ENCODE measurements at places on chromosomes 1 and 21. TPM values are rescaled to one million over a fixed set of nuclear protein-coding genes. Genes with fewer than 3 reads are reported as not detected.
A peak's percentile ranks its signal among the peaks of the same experiment; 100 is the strongest.

GRCh38 chr1:59990470-59990869, 63.9 kb upstream of the CYP2J2 start:
- DNase-seq: no peak
- no peak overlapping the region for H3K27ac ChIP-seq
- H3K4me3 ChIP-seq: no peak overlapping the region
- no peaks in the 10 kb centered on the region for H3K36me3 ChIP-seq
- no peaks in the 10 kb centered on the region for H3K4me1 ChIP-seq

DNA sequence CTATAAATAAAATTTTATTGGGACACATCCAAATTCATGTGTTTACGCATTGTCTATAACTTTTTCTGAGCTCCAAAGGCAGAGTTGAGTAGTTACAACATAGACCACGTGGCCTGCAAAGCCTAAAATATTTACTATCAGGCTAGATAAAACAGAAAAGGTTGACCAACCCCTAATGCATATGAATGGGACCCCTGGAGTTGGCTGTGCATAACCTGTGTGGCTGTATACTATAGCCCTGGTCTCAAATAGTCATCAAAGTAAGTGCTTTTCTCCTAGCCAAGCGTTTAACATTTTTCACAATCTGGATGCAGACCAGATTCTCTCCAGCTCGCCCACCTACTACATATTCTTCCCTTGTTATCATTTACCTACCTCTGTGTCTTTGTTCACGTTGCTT, 60.4 kb downstream of the CYYR1 start:
- no peak overlapping the region for H3K27ac ChIP-seq
- H3K36me3 ChIP-seq: no peaks in the 10 kb centered on the region
- H3K4me1 ChIP-seq: no peaks in the 10 kb centered on the region
- no peak for DNase-seq
- H3K4me3 ChIP-seq: no peak overlapping the region
- H3K27me3 ChIP-seq: no peaks in the 10 kb centered on the region

GRCh38 chr1:16021681-16022080, at the start of gene CLCNKA:
CLCNKA (plus strand) TSS chr1:16022036; CDS start chr1:16022620, 584 bp downstream.
- H3K4me1 ChIP-seq: peaks cover 30% of the 10 kb centered on the region
- H3K36me3 ChIP-seq: no peaks in the 10 kb centered on the region
- no peak for DNase-seq
- no peaks in the 10 kb centered on the region for H3K27me3 ChIP-seq
- no peak within 1 kb of the TSS for H3K4me3 ChIP-seq

GRCh38 chr1:9346566-9346965, 53.9 kb downstream of the SPSB1 start:
- H3K4me1 ChIP-seq: peaks cover 9% of the 10 kb centered on the region
- H3K4me3 ChIP-seq: no peak overlapping the region
- no peaks in the 10 kb centered on the region for H3K27me3 ChIP-seq
- no peak for DNase-seq

GRCh38 chr1:24707687-24708086, 37.6 kb upstream of the CLIC4 start:
- no peak for DNase-seq
- H3K36me3 ChIP-seq: no peaks in the 10 kb centered on the region
- H3K4me1 ChIP-seq: no peaks in the 10 kb centered on the region
- H3K27ac ChIP-seq: no peak overlapping the region
- H3K4me3 ChIP-seq: no peak overlapping the region
- no peaks in the 10 kb centered on the region for H3K27me3 ChIP-seq

GRCh38 chr1:200410566-200410878, 686 bp upstream of the ZNF281 start:
- H3K27ac ChIP-seq: no peak overlapping the region
- H3K36me3 ChIP-seq: no peaks in the 10 kb centered on the region
- peaks cover 22% of the 10 kb centered on the region for H3K4me1 ChIP-seq
- peak; percentile 23 for DNase-seq
- H3K27me3 ChIP-seq: peaks cover 2% of the 10 kb centered on the region
- peak overlapping the region; percentile 88 for H3K4me3 ChIP-seq

DNA sequence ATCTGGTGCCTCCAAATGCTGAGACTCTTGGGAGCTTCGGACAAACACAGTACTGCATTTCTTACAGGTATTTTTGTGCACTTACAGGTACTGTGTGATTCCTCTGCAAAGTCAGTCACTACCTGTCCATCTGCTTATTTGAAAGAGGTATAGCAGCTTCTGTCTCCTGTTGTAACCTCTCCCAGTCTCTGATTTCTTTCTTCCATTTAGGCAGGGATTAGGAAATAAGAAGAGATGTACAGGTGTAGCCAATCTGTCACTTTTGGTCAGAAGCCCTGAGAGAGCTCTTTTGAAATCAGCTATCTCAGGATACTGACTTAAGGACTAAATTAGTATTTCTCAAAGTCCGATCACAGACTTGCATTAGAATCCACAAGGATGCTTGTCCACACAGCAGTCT, 54.0 kb downstream of the AKT3 start:
- no peak overlapping the region for H3K4me3 ChIP-seq
- H3K27ac ChIP-seq: no peak overlapping the region
- no peak for DNase-seq
- peaks cover 3% of the 10 kb centered on the region for H3K4me1 ChIP-seq
- H3K27me3 ChIP-seq: no peaks in the 10 kb centered on the region

DNA sequence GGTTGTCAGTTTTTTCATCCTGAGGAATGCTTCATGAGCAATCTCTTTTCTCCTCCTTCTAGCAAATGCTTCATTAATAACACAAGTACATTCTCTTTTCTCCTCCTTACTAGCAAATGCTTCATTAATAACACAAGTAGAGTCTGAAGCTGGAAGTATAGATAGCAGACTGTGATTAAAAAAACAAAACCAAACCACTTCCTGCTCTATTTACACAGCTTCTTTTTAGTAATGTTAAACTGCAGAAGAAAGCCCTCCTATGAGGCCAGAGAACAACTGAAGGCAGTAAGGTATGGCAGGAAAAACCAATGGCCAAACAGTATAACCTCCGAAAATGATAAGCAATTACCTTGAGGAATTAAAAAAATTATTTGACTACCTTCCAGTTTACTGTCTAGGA, 90.1 kb downstream of the ZSWIM5 start:
- no peaks in the 10 kb centered on the region for H3K4me1 ChIP-seq
- H3K4me3 ChIP-seq: no peak overlapping the region
- no peaks in the 10 kb centered on the region for H3K36me3 ChIP-seq
- H3K27me3 ChIP-seq: no peaks in the 10 kb centered on the region
- no peak for DNase-seq
- H3K27ac ChIP-seq: no peak overlapping the region

- H3K27me3 ChIP-seq: no peaks in the 10 kb centered on the region
- H3K36me3 ChIP-seq: no peaks in the 10 kb centered on the region
- peak; percentile 64 for DNase-seq
- H3K27ac ChIP-seq: no peak overlapping the region
- no peaks in the 10 kb centered on the region for H3K4me1 ChIP-seq
Observed at GRCh38 chr1:10905841-10906655, 106.4 kb upstream of the TARDBP start.

DNA sequence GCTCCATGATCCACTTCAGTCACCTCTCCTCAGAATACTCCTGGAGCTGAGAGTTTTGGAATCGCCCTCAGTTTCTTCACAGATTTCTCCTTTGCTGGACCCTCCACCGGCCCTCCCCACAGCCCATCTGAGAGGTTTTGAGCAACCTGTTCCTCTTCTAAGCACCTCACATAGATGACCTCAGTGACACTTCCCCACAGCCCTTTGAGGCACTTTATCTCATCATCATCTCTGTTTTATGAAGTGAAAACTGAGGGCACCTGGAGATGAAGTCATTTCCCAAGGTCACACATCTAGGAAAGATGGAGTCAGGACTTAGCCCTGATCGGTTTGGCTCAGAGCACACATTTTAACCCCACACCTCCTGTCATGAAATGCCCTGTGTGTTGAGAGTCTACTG, 76.8 kb upstream of the ZNF281 start:
- H3K27me3 ChIP-seq: no peaks in the 10 kb centered on the region
- no peak for DNase-seq
- H3K27ac ChIP-seq: no peak overlapping the region

DNA sequence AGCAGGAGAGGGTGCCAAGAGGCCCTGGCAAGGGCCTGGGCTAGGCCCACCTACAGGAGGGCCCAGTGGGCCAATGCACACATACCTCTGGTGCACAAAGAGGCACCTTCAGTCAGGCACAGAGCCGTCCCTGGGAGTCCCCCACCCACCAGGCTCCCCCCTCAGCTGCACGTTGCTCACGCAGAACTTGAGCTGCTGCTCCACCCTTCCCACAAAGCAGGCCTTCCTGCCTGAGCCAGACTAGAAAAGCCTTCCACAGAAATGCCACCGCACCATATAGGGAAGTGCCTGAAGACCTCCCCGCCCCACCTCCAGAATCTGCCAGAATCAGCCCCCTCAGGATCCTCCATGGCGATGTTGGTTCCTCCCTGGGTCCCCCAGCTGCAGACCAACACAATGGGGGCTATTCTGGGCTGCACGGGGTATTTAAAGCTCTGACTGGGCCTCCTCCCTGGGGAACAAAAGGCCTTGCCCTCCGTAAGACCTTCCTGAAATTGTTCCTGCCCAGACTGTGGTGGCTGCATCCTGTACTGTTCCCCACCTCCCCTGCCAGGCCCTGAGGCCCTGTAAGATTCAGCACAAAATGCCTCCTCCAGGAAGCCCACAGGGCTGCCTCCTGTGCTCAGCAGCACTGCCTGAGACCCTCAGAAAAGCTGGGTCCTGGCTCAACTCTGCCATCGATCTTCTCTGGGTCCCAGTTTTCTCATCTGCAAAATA, 27.2 kb downstream of the HSPG2 start:
- peak; percentile 88 for DNase-seq
- H3K4me1 ChIP-seq: no peaks in the 10 kb centered on the region
- H3K4me3 ChIP-seq: no peak overlapping the region
- peak overlapping the region; percentile 37 for H3K27ac ChIP-seq
- H3K27me3 ChIP-seq: no peaks in the 10 kb centered on the region

DNA sequence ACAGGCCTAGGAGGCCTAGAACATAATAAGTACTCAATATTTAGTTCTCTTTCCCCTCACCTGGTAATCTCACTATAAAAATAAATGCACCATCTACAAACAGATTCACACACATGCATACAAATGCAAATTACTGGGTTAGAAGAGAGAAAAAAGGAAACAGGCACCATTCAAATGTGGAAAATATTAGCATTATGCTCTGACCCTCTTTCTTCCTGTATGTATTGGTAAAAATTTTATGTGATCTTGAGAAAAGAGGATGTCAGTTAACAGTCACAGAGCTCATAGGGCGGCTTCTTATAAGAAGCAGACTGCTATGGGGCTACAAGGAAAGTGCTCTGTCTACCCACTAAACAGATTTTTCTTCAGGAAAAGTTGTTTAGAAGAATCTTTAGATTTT, 565.4 kb downstream of the LMO4 start:
- H3K27ac ChIP-seq: no peak overlapping the region
- no peaks in the 10 kb centered on the region for H3K36me3 ChIP-seq
- H3K4me1 ChIP-seq: no peaks in the 10 kb centered on the region
- DNase-seq: no peak
- no peak overlapping the region for H3K4me3 ChIP-seq

GRCh38 chr1:234732671-234733390, 122.9 kb upstream of the IRF2BP2 start:
- H3K27me3 ChIP-seq: no peaks in the 10 kb centered on the region
- H3K36me3 ChIP-seq: no peaks in the 10 kb centered on the region
- no peak overlapping the region for H3K4me3 ChIP-seq
- no peak for DNase-seq
- H3K27ac ChIP-seq: no peak overlapping the region

DNA sequence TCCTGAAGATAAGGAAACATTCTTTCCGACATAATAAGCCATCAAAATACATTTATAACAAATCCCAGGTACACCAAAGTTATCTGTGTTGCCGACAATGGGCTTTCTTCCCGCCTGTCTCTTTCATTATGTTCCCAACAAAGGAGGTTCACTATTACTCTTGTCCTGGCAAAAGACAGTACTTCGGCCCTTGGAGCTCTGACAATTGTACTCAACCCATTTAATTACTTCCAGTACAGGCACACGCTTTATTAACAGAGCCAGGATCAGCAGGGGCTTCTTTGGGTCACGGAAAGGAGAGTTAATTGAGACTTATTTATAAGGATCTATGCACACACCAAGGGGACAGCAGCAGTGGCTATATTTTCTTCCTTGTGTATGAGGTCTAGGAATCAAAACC, 46.6 kb upstream of the DUSP10 start:
- no peaks in the 10 kb centered on the region for H3K27me3 ChIP-seq
- H3K4me3 ChIP-seq: no peak overlapping the region
- H3K4me1 ChIP-seq: no peaks in the 10 kb centered on the region
- no peak for DNase-seq
- no peak overlapping the region for H3K27ac ChIP-seq
- H3K36me3 ChIP-seq: no peaks in the 10 kb centered on the region

GRCh38 chr21:31501926-31502325, 157.6 kb upstream of the SOD1 start:
- H3K36me3 ChIP-seq: no peaks in the 10 kb centered on the region
- DNase-seq: peak; percentile 79
- no peak overlapping the region for H3K4me3 ChIP-seq
- no peaks in the 10 kb centered on the region for H3K27me3 ChIP-seq

- H3K27me3 ChIP-seq: no peaks in the 10 kb centered on the region
- DNase-seq: no peak
- H3K4me3 ChIP-seq: no peak overlapping the region
- H3K36me3 ChIP-seq: no peaks in the 10 kb centered on the region
Observed at GRCh38 chr1:94698356-94698755, 121.8 kb upstream of the SLC44A3 start.

GRCh38 chr1:13588946-13589796, 5.5 kb downstream of the PDPN start:
- H3K27ac ChIP-seq: no peak overlapping the region
- no peak for DNase-seq
- H3K4me1 ChIP-seq: no peaks in the 10 kb centered on the region
- H3K27me3 ChIP-seq: no peaks in the 10 kb centered on the region

DNA sequence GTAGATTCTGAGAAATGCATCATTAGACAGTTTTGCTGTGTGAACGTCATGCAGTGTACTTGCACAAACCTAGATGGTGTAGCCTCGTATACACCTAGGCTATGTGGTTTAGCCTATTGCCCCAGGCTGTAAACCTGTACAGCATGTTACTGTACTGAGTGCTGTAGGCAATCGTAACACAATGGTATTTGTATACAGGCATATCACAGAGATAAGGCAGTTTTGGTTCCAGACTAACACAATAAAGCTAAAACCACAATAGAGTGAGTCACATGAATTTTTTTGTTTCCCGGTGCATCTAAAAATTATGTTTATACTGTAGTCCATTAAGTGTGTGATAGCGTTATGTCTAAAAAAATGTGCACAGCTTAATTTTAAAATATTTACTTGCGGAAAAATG, 6.9 kb downstream of the IL10RB start:
- H3K36me3 ChIP-seq: no peaks in the 10 kb centered on the region
- H3K27me3 ChIP-seq: no peaks in the 10 kb centered on the region
- H3K4me3 ChIP-seq: no peak overlapping the region
- DNase-seq: no peak

GRCh38 chr21:38123626-38124025, 133.2 kb upstream of the KCNJ15 start:
- no peak overlapping the region for H3K27ac ChIP-seq
- H3K4me3 ChIP-seq: no peak overlapping the region
- no peaks in the 10 kb centered on the region for H3K36me3 ChIP-seq
- H3K27me3 ChIP-seq: no peaks in the 10 kb centered on the region
- H3K4me1 ChIP-seq: no peaks in the 10 kb centered on the region

GRCh38 chr1:20840731-20841130, 53.6 kb upstream of the HP1BP3 start:
- H3K4me3 ChIP-seq: no peak overlapping the region
- H3K27ac ChIP-seq: no peak overlapping the region

IL22RA1 gene
- total RNA-seq: 1.4 TPM

XPR1 gene
- total RNA-seq: 33.5 TPM

SIKE1 gene
- total RNA-seq: 36.8 TPM

S100A7 gene
- total RNA-seq: not detected

PTGFR gene
- total RNA-seq: 3.7 TPM

F3 gene
- total RNA-seq: 8.8 TPM

RCSD1 gene
- 18.3 TPM for total RNA-seq

PCP4 gene
- 26.9 TPM for total RNA-seq

ARHGEF19 gene
- 8.2 TPM for total RNA-seq
